ENCODE measurements at places on chromosomes 1 and 21.
A peak's percentile ranks its signal among the peaks of the same experiment; 100 is the strongest.

DNA sequence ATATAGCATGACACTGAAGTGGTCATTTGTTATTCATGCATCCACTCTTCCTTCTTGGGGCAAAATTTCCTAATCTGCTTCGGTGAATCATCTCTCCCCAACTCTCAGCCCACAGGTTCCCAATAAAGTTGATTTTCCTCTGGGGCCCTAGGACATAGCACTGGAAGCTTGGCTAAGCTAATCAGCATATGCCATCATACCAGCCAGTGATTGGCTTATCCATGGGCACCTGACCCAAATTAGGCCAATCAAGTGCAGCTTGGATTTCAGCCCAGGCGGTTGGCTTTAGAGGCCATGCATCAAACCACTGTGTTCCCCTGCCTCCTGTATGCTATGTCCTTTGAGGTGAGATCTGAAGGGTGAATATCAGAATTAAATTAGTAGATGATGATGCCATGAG lies 58.9 kb downstream of the C1orf94 start:
- no peak for DNase-seq

DNA sequence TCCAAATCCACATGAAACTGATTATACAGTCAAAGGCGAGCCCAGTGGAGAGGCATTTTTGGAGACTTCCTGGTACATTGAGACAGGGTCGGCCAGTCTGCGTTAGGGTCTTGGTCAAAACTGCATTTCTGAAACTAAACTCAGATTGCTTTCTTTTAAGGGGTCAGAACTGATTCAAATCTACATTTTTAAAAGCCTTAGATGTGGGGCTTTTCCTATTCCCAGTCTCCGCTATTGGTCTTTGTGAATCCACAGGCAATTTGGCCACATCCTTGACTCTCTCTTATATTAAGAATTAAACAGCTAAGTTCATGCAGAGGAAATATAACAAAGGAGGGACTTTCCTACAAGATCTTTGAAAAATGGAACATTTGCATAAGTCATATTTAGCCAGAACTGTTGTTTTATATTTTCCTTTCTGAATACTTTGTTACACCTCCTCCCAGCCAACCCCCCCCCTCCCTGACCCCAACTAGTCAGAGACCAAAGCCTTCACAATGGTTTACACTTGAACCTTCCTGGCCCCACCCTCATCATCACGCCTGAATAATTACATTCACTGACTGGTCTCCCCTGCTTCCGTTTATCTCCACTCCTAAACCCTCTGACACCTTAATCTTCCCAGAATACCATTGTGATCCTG lies 30.9 kb downstream of the SELL start:
- no peak for DNase-seq

GRCh38 chr21:34642211-34643075 lies 26.4 kb upstream of the CLIC6 start:
- DNase-seq: peak; percentile 53

DNA sequence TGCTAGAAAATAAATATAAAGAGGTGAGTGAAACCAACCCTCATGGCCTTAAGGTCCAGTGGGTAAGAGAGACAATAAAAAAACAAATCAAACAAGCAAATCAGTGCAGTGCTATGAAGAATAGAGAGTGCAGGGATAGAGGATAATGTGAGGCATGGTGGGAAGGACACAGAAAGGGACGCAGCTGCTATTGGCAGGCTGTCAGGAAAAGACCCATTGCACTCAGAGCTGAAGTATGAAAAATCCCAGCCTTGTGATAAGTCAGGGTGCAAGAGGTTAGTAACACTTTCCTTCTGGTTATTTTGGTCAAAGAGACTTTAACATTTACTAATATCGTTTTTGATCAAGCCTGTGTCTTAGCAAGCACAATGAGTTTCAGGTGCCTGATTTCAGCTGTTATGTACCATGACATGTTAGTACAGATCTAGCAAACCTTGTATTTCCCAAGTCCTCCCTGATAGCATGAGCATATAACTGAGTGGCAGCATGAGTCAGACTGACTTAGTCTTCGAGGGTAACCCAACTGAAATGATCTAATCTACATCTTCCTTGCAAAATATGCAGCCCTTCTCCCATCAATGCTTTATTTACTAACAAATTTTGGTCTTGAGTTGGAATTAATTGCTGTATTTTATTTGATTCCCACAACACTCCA lies 31.7 kb downstream of the CHML start:
- DNase-seq: no peak

DNA sequence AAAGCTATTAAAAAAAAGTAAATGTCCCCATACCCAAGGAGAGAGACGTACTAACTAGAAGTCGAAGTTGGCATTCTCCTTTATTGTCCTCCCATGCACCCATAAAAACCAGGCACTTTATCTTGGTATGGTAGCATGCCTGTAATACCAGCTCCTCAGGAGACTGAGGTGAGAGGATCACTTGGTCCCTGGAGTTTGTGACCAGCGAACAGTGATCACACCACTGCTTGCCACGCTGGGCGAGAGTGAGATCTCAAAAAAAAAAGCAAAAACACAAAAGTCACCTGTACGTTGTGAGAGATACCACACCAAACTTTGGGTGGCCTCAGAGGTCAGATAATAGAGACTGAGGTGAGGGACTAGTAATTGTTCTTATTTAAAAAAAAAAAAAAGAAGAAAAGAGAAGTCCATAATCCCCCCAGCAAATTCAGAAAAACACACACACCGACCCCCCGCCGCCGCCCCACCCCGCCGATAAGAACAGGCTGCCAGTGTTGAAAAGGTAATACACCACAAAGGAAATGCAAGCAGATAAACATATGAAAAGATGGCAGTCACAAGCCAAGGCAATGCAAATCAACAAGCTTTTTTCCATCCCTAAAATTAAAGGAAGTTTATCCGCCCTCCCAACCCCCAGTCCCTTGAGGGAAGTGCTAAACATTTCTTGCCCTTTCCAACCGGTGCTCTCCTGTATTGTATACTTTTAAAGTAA lies 3.6 kb downstream of the L1TD1 start:
- no peak for DNase-seq
